Fibroblast of skin of left quadriceps (primary cell): ENCODE measurements at places on chromosomes 4 and X.

- DNase-seq = no peak
Measured at GRCh38 chr4:74092957-74093356, 6.0 kb downstream of the CXCL2 start.

GRCh38 chrX:100731441-100732281, at the start of gene SYTL4:
Gene SYTL4 (minus strand): TSS chrX:100732121. CDS start chrX:100702037, 30,084 bp downstream.
- DNase-seq = no peak

DNA sequence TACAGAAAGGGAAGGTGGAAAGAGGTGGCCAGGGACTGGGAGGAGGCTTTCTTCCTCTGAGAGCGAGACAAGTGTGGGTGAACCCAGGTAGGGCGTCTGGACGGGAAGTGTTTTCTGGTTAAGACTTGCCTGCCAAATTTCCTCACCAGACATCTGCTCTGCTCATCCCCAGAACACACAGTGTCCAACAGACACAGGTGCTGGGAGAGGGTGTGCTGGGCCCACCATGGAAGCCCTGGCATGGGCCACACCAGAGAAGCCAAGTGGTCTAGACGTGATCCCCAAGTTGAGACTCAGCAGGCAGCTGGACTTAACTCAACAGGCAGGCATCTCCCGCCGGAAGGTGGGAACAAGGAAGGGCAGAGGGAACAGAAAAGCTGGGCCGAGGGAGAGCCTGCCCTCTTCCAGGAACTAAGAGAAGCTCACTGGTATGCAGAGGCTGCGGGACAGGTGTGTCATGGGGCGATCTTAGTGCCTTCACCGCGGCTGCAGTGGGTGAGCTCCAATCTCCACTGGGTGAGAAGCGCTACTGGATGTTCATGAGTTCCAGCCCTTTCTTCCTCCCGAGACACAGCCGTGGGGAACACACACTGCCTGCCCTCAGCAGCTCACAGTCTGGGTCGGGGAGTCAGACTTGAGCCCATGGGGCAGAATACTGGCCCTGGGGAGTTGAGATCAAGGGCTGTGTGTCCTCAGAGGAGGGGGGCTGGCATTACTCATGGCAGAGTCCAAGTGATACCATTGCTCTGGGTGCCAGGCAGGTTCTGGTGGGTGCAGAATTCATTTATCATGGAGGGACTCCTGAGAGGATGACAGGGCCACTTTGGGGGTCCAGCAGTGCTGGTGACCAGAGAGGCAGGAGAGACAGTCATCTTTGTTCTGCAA, 110.2 kb downstream of the CPZ start:
- no peak for DNase-seq

- DNase-seq = no peak
Measured at GRCh38 chr4:40418430-40419230, 83.5 kb downstream of the CHRNA9 start.

GRCh38 chr4:21102667-21103066, 402.4 kb downstream of the PACRGL start:
- no peak for DNase-seq

GRCh38 chr4:113603911-113604310, 157.6 kb downstream of the CAMK2D start:
- peak; percentile 35 for DNase-seq

DNA sequence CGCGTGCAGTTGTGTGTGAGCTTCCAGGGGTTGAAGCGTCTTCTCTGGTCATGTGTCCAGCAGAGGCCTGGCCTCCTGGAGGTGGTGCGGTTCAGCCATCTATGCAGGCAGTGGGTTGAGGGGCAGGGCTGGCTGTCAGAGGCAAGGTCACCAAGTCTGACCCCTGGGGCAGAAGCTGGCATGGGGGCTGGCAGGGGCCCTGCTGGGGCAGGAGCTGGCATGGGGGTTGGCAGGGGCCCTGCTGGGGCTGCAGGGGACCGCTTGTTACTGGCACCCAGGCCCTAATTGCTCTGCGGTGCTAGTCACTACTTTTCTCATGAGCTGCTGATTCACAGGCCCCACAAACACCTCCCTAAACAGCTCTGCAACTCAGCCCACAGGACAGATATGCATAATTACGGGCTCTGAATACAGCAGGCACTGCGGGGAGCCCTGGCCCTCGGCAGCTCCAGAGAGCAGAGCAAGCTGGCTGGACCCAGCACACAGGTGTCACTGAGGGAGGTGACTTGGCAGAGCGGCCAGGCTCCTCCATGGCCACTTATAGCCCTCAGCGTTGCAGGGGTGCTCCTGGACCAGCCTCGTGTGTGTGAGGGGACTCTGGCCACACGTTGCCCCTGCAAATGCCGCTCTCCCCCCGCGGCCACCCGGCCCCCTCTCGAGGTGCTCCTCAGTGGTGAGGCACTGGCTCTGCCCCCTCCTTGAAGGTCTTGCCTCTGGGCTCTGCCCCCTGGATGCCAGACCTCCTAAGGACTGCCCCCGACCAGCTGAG, 32.7 kb downstream of the CPLX1 start:
- no peak for DNase-seq

DNA sequence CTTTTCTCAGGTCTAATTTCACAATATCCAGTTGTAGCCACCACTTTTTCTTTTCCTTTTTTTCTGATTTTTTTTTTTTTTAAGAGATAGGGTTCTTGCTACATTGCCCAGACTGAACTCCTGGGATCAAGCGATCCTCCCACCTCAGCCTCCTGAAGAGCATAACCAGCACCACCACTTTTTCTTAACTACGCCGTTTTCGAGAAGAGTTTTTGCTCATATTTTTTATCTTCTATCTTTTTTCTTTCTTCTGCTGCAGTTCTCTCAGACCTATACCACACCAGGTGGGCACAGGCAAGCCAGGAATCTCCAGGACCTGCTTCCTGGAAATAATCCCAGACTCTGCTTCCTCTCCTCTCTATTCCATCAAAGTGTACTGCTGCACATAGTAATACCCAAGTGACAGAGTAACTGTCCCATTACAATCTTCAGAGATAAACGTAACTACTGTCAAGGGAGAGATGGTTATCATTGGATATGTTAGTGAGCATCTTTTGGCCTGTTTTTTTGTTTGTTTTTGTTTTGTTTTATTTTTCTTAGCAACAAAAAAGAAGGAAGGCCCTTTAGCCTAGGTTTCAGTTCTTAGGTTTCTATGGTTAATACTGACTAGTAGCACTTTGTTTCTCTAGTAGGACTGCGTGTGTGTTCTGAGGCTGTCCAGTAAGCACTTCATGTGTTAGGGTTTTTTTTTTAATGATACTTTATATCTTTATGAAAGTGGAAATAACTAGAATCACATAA, 59.2 kb upstream of the TXK start:
- no peak for DNase-seq

DNA sequence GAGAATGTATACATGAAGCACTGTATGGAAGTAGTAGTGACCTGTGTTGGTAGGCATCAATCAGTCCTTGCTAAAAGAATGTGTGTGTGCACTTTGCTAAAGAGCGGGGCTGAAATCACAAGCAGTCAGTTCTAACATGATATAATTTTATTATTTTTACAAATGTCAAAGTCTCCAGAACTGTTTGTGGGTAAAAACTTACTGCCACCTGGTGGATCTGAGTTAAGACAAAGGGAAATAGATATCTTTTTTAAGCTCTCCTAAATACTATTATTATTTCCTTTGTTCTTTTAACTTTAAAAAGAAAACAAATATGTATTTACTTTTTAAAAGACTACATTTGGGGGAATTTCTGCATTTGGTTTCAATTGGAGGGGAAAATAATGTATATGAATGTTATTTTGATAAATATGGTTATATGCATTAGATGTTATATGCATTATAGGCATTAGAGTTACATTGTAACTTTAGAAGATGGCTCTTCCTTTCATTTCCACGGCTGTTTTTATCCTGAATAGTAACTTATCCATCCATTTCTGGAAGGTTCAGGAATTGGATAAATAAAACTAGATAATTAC, 7.8 kb upstream of the CLOCK start:
- peak; percentile 30 for DNase-seq

DNA sequence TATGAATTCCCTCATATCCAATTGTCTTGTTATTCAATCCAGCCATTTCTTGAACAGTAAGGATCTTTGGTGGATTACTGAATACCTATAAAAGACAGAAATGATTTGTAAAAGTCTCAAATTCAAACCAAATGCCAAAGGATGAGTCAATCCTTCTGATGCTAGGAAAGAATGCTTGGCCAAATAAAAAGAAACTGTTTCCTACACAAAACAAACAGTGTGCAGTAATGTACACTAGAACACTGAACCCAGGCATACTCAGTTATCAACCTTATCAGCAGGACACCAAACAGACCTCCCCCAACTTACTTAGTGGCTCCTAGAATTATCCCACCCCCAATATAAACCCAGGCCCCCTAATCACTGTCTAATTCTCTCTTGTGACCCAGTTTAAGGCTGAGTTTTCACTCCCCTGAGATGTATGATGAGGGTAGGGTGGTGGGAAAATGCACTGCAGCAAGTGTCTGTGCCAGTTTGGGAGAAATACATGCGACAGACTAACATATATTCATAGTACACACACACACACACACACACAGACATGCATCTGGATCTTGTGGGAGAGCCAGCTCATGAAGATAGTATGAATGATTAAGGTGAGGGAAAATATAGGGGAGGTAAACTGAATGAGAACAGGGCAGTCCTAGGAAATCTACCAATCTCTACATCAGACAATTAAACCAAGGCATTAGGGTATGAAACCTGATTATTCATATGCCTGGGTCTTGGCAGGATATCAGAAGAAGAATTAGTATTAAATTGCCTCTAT, 35.0 kb downstream of the CLDN2 start:
- peak; percentile 29 for DNase-seq

DNA sequence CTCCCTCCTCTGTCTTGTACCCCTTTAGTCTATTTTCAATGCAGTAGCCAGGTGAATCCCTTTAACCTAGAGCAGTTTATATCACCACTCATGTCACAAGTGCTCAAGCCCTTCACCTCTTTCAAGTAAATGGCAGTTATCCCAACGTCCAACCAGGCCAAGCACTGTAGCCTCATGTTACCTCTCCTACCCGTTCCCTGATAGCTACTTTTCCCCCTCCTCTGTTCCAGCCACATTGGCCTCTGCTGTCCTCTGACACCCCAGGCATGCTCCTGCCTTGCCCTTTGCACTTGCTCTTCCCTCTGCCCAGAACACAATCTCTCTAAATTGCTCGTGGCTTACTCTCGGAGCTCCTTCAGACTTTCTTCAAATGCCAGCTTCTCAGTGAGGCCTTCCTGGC, 15.2 kb downstream of the GUCY1B1 start:
- no peak for DNase-seq

DNA sequence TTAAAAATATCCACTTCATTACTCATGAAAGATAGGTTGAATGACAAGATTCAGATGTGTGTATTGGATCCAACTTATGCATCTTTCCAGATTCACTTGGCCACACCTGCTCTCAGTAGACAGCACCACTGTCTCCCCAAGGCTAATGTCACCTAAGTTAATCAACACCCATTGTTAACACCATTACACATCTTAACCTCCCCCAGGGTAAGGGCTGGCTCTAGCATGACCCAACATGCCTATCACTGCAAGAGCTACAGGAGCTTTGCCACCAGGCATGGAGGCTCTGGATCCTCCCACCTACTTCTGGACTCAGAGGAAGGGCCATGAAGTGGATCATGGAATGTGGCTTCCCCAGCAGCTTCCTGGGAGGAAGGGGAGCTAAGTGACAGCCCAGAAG, 32.8 kb upstream of the LSM6 start:
- no peak for DNase-seq

DNA sequence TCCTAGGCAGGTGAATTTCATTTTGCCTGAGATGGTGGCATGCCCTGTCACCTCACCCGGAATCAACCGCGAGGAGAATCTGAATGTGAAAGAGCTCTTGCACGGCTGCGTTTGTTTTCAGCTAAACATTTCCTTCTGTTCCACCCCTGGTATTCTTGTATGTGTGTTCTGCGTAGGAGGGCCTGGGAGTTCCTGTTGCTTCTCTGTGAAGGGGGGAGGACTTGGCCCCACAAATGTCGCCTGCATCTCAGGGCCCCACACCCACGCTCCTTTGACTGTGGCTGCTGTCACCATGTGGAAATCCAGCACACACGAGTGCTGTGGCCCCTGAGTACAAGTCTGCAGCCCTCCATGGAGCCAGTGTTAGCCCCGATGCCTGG, 45.8 kb upstream of the CLCN4 start:
- no peak for DNase-seq
